ENCODE measurements at places on chromosomes 13 and 19. TPM values are rescaled to one million over a fixed set of nuclear protein-coding genes. Genes with fewer than 3 reads are reported as not detected.

Gene NHLRC3
- 10.9 TPM for polyA plus RNA-seq

Gene PCDH20
- 0.99 TPM for polyA plus RNA-seq

Gene STAP2
- 12.4 TPM for polyA plus RNA-seq

Gene CNFN
- polyA plus RNA-seq, result 2.4 TPM

Gene DCAF15
- polyA plus RNA-seq, result 26.0 TPM

Gene COX7A1
- polyA plus RNA-seq, result 92.0 TPM

Gene ZNF729
- polyA plus RNA-seq, result not detected

Gene SGCG
- 1.5 TPM for polyA plus RNA-seq

Gene CD70
- not detected for polyA plus RNA-seq

Gene SMIM44
- polyA plus RNA-seq, result not detected

Gene SIGLEC5
- 0.47 TPM for polyA plus RNA-seq

DNA sequence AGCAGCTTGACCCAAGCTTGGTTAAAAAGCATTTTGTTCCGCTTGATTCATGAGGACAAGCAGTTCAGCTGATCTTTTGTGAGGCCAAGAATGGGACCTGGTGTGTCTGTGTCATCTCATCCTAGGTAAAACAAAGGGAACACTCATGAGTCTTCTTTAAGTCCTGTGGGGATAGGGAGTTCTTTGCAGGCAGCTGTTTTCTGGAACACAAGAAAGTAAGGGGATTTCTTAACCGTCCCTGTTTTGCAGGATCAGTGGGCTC, 134.5 kb upstream of the TMTC4 start:
- DNase-seq, result no peak

DNA sequence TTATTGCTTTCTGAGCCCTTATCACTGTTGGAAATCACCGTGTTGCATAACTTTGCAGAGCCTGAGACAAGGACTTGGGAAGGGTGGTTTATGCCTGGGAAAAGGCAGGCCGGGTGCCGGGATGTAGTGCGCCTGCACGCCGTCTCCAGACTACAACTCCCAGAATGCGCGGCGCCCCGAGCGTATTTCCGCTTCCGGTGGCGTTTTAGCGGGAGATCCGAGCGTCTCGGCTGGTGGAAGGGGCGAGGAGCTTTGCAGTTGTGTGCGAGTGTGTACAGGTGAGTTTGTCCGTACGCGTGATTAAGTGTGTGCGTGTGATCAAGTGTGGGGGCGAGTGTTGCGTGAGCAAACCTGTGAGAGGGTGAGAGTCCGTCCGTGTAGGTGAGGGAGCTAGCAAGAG, 75.4 kb downstream of the PEG3 start:
- no peak for DNase-seq

GRCh38 chr19:43463381-43464133, 1.9 kb downstream of the LYPD3 start:
- peak; percentile 86 for DNase-seq

- DNase-seq, result no peak
These were observed 862.6 kb upstream of the PCDH20 start for GRCh38 chr13:62278271-62278670.

DNA sequence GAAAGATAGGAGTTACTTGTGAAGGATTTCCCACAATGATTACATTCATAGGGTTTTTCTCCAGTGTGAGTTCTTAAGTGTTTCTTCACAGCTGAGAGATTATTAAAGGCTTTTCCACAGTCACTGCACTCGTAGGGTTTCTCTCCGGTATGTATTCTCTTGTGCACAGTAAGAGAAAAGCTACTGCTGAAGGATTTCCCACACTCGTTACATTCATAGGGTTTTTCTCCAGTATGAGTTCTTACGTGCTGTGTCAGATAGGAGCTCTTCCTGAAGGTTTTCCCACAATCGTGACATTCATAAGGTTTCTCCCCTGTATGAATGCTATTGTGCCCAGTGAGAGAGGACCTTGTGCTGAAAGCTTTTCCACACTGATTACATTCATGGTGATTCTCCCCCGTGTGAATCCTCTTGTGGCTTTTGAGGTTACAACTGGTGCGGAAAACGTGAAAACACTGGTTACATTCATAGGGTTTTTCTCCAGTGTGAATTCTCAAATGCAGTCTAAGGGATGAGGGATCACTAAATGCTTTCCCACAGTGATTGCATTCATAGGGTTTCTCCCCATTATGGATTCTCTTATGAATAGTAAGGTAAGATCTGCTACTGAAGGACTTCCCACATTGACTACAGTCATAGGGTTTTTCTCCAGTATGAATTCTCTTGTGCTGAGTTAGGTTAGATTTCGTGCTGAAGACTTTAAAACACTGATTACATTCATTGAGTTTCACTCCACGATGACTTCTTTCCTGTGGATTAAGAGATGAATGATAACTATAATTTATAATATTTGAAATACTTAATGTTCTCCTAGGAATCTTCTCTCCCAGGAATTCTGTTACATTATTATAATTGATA, 20.6 kb downstream of the ZNF558 start:
- DNase-seq, result no peak

- DNase-seq, result no peak
These were observed 57.4 kb downstream of the ZNF44 start for GRCh38 chr19:12237143-12237839.

- DNase-seq, result no peak
These were observed 162.1 kb downstream of the GPC6 start for GRCh38 chr13:93388701-93389100.

DNA sequence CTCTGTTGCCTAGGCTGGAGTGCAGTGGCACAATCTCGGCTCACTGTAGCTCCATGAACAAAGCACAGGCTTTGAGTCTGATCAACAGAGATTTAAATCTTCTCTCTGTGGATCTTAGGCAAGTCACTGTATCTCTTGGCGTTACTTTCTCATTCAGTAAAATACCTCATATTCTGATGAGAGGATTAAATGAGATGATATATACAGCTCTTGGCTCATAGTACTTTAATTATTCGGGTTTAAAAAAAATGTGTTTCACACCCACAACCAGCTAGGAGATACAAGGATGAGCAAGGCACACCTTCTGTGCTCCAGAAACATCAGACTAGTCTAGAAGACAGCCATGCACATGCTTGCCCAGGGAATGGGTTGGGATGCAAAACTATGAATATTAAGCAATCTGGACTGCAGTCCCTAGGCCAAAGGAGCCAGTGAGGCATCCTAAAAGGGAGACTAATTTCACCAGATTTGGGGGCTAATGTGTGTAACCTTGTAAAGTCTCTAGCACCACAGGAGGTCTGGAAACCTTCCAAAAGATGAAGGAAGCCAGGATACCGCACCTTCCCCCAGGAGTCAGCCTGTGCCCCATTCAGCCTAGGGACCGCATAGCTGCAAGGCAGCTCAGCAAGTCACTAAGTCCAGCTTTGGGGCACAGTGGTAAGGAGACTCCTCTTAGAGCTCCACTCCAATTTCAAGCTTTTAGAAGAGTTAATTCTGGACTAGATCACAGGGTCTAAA, 2.5 kb downstream of the VPS36 start:
- DNase-seq, result no peak

DNA sequence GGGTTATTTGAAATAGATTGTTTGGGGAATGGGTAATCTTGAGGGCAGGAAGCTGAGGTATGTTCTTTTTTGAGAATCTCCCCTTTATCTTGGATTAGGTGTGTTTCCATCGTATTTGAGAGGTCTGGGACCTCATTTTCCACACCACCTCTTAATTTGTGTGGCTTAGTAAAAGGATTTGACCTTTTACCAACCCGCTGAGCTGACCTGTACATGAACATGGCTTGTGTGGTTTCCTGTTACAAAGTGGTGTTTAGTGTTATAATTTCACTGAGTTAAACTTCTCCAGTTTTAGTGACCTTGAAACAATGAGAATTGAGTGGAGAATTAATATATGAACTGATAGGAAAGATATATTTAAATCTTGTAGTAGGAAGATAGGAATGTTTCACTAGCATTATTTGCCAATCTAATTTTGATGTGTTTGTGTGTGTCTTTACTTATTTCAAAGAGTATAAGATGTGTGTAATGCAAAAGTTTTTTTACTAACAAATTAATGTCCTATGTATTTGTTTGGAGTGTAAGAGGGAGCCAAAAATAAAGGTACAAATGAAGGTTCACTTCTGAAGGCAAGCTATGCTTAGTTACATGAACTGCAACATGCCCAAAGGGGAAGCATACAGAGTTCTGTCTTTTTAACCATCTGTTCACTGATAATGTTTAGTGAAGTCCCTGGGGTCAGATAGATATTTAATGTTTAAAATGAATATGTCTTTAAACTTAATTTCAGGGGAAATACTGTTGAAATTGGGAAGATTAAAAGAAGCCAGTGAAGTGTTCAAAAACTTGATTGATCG, 17.1 kb downstream of the NAA16 start:
- DNase-seq, result no peak

- no peak for DNase-seq
These were observed 110.8 kb downstream of the TNFRSF19 start for GRCh38 chr13:23680845-23681669.

- DNase-seq, result no peak
These were observed 36.9 kb downstream of the EFNB2 start for GRCh38 chr13:106498571-106498970.

DNA sequence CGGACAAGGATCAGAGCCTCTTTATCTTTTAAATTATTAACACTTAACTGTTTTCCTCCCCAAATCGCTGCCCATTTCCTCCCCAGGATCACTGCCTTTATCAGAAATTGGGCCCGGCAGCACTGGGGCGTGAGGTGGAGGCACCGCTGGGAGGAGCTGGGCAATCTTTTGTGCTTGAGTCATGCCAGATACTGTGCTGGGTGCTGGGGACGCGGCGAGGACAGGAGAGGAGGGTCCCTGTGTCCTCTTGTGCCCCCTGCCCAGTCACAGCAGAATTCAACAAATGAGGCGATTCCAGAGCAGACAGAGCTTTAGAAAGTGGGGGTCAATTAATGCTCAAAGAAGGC, 347.8 kb downstream of the ZNF536 start:
- no peak for DNase-seq

DNA sequence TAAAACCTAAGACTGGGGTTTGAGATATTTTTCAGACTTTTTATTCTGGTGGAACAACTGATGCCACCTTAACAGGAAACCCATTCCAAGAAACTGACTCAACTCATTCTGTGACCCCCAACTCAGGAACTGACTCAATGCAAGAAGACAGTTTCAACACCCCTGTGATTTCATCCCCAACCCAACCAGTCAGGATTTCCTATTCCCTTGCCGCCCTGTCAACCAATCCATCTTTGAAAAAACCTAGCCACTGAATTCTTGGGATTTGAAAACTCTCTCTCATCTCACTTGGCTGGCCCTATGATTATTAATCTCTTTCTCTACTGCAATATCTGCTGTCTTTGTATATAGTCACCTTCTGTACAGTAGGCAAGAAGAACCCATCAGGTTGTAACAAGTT, 1211.9 kb upstream of the ATXN8OS start:
- DNase-seq, result no peak

GRCh38 chr13:100818711-100819110, 144.1 kb upstream of the TMTC4 start:
- DNase-seq, result no peak

DNA sequence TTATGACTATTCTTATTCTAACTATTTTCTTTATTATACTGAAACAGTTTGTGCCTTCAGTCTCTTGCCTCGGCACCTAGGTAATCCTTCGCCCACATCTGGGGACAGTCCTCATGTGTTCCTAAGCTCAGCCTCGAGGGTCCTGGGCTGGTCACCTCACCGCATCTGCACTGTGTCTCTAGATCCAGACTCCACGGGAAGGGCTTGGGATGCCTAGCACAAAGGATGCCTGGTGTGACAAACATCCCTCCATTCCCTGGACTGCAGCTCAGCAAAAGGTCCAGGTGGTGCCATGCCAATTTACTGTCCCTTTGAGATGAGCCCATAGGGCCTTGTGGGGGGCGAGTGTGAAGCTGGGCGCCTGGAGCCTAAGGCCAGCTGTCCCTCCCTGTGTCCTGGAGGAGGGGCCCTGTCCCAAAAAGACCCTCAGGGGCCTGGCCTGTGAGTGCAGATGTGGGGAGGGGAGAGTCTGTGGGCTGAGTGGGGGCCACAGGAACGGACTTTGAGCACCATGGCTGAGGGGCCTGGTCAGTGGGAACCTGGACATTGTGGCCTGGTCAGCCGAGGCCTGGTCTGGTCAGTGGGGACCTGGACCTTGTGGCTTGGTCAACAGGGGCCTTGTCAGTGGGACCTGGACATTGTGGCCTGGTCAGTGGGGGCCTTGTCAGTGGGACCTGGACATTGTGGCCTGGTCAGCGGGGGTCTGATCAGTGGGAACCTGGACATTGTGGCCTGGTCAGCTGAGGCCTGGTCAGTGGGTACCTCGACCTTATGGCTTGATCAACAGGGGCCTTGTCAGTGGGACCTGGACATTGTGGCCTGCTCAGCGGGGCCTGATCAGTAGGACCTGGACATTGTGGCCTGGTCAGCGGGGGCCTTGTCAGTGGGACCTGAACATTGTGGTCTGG, 45.1 kb upstream of the TPM4 start:
- no peak for DNase-seq

DNA sequence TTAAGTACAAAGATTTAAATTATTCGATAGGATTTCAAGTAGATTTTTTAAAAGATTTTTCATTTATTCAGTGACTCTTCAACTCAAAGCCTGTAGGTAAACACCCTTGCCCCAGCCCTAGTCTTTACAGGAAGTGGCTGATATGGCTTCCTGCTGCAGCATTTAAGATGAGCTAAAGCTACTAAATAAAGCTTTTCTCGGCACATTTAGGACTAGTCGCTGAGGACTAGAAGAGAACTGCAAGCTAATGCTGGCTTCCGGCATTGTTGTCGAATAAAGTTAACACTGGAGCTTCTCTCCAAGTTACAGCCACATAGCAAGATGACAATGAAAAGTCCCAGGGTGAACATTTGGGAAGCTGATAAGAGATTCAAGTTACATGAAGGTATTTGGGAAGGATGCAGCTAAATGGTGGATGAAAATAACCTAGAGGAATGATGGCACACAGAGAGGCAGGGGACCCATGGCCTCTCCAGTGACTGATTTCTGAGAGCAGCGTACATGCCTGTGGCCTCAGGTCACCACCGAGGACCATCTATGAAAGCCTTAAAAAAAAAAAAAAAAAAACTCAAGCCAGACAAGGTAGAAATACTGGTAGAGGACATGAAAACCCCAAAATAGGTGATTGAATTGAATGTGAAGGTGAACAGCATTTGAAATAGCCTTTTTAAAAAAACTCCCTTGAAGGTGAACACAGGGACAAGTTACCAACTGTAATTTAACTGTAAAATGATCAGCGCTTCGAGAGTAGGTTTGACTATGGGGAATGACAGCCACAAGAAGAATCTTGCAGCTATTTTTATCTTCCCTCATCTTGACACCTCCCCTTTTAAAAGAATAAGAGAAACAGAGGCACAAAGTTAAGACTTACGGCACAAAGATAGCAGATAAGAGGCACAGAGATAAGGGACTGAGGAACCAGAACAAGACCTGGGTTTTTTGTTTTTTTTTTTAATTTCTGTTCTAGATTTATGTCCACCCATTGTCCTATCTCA, 155.4 kb downstream of the DCT start:
- DNase-seq, result no peak

Data from urinary bladder (tissue), 4 donors.